ENCODE measurements at places on chromosomes 4 and X. TPM values are rescaled to one million over a fixed set of nuclear protein-coding genes. Genes with fewer than 3 reads are reported as not detected.

DNA sequence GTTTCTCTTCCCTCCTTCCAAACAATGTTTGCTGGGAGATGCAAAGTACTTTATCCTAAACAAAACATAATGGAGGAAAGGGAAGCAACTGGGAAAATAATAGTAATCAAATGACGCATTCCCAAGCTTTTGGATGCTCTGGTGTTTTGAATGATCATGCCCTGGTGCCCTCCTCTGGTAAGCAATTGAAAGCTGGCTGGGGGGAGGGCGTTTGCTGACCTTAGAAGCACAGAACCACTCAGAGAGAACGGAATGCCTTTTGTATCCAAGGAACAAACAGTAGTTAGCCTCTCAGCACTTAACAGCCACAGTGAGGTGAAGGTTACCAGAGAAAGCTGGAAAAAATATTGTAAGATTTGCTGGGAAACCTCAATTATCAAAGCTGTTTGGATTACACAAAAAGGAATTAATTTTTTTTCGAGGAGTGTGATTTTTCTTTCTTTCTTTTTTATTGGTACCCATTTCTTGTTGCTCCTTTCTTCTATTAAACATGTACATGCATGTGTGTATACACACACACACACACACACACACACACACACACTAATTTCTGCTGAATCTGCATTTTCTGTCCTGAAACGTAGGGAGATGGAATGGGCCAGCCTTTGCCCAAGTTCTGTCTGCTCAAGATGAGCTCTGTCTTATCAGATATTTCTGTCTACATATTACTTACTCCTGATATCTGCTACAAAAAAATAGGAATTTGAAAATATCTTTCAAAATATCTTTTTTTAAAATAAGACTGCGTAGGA, 155.8 kb upstream of the IGFBP7 start:
- no peak for DNase-seq

DNA sequence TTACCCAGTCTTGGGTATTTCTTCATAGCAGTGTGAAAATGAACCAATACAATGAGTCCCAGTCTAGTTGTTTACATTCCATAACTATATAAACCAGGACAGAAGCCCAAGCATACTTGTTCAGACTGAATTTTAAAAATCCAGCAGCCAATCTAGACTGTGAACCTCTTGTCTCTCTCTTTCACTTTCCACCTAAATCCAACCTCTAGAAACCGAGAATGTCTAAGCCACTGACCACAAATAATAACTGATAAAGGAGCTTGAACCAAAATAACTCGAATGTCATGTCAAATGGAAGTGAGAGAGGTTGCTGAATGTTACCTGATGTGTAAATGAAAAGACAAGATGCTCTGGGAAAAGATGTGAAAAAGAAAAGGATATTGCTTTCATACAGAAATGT, 544.7 kb downstream of the NLGN4X start:
- peak; percentile 1 for DNase-seq

DNA sequence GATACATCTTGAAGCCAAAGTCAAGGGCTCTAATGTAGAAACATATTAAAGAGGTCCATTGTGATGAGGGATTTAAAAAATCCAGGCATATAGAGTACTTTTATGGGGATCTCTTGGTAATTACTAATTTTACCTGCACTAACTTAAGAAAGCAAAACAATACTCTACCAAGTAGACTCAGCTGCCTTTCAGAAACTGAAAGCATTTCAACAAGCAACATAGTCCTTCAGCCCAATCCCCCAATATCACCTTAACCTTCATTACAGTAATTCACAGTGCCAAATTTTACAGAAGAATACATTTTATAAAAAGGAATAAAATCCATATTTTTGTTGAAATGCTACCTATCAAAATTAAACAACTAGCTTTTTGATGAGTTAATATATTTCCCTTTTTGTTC, 422.9 kb downstream of the DTHD1 start:
- no peak for DNase-seq

- DNase-seq = no peak
These were observed 72.0 kb upstream of the MSX1 start for GRCh38 chr4:4787421-4787820.

- DNase-seq = peak; percentile 22
These were observed 301.4 kb upstream of the AADAT start for GRCh38 chr4:170391066-170391740.

SLC9B1 gene
- 0.43 TPM for total RNA-seq

FAM149A gene
- total RNA-seq = 0.64 TPM
